ENCODE measurements at places on chromosomes 13 and 19. TPM values are rescaled to one million over a fixed set of nuclear protein-coding genes. Genes with fewer than 3 reads are reported as not detected.
A peak's percentile ranks its signal among the peaks of the same experiment; 100 is the strongest.

DNA sequence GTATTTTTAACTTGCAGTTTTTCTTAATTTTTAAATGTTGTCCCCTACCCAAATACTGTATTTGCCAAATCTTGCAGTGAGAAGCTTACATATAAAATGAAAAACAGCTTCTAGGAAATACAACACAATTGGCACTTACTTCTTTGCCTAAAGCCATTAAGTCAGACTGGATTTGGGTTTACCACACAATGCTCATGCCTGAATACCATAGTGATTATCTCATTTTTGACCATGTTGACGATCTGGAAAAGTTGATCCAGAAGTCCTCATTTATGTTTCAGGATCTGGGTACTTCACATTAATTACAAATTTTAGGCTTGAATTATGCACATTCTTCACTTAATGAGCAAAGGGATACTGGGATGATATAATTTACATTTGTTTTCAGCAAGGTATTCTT is 2.4 kb downstream of the RNF6 start:
- H3K4me1 ChIP-seq: peaks cover 3% of the 10 kb centered on the region
- no peak overlapping the region for H3K4me3 ChIP-seq
- no peaks in the 10 kb centered on the region for H3K27me3 ChIP-seq
- DNase-seq: no peak

DNA sequence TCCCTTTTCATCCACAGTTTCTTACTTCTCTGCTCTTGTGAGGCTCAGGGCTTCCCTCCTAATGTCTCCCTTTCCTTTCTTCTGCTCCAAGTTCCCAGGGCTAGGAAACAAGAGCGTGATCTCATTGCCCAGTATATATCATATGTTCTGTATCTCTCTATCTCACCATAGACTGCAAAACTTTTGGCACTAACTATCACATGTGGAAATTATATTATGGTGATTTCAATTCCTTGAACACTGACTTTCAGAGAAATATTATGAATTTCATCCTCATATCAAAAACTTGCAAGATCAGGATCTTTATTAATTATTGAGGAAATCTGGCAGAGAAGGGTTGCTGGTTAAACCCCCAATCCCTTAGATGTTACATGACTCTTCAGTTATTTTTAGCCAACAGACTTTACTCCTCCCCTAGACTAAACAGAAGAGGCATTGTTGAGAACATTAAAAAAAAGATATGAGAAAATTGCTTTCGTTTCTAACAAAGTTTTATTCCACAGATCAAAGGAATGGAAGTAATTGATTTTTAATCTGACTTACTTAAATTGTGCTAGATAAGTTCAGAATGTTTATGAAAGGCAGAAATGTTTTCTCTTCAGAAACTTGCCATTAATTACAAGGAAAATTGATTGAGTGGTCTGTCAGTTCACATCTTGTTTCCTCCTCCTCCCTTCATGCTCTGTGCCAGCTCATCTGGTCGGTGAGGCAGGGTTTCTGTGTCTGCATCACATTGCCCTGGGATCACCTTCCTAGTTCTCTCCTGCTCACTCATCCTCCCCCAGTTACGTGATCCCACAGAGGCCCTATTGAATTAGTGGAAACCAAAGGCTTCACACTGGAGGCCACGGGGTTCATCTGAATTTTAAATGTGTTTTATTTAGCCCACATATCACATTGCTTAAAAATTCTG is 378.5 kb downstream of the LMO7 start:
- H3K27ac ChIP-seq: no peak overlapping the region
- no peaks in the 10 kb centered on the region for H3K36me3 ChIP-seq
- H3K27me3 ChIP-seq: no peaks in the 10 kb centered on the region
- no peak overlapping the region for H3K4me3 ChIP-seq

- no peaks in the 10 kb centered on the region for H3K27me3 ChIP-seq
- DNase-seq: no peak
- no peak overlapping the region for H3K4me3 ChIP-seq
These were observed 168.0 kb downstream of the PAN3 start for GRCh38 chr13:28306325-28306724.

- no peaks in the 10 kb centered on the region for H3K36me3 ChIP-seq
- H3K4me1 ChIP-seq: no peaks in the 10 kb centered on the region
- no peaks in the 10 kb centered on the region for H3K27me3 ChIP-seq
- no peak overlapping the region for H3K27ac ChIP-seq
- peak; percentile 92 for DNase-seq
These were observed 441.5 kb upstream of the KLF12 start for GRCh38 chr13:74575729-74576125.

RFX1 gene
- total RNA-seq: 11.6 TPM

DNA sequence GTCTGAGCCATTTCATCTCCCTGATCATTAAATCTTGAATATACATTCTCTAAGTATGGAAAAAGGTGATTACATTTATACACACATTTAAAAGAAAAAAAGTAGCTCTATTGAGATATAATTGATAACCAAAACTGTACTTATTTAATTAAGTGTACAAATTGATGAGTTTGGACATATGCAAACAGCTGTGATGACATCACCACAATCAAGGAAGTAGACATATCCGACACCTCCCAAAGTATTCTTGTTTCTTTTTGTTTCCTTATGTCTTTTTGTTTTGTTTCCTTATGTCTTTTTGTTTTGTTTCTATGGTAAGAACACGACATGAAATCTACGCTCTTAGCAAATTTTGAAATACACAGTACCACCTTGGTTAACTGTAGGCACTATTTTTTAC is 1393.9 kb upstream of the MIR17HG start:
- no peak overlapping the region for H3K4me3 ChIP-seq
- H3K36me3 ChIP-seq: no peaks in the 10 kb centered on the region
- no peaks in the 10 kb centered on the region for H3K27me3 ChIP-seq
- DNase-seq: no peak
- H3K4me1 ChIP-seq: no peaks in the 10 kb centered on the region
- no peak overlapping the region for H3K27ac ChIP-seq

GRCh38 chr19:45009625-45010255 is 8.5 kb downstream of the RELB start:
- DNase-seq: no peak
- no peak overlapping the region for H3K4me3 ChIP-seq
- H3K27me3 ChIP-seq: no peaks in the 10 kb centered on the region

GRCh38 chr19:4597975-4598671 is 38.6 kb upstream of the SEMA6B start:
- no peak overlapping the region for H3K4me3 ChIP-seq
- no peaks in the 10 kb centered on the region for H3K27me3 ChIP-seq
- H3K4me1 ChIP-seq: no peaks in the 10 kb centered on the region
- peak; percentile 61 for DNase-seq
- H3K27ac ChIP-seq: no peak overlapping the region
- H3K36me3 ChIP-seq: no peaks in the 10 kb centered on the region

GRCh38 chr19:39937787-39938186 is 3.4 kb upstream of the FCGBP start:
- no peaks in the 10 kb centered on the region for H3K4me1 ChIP-seq
- no peaks in the 10 kb centered on the region for H3K27me3 ChIP-seq
- H3K36me3 ChIP-seq: no peaks in the 10 kb centered on the region
- H3K4me3 ChIP-seq: no peak overlapping the region
- H3K27ac ChIP-seq: no peak overlapping the region

DNA sequence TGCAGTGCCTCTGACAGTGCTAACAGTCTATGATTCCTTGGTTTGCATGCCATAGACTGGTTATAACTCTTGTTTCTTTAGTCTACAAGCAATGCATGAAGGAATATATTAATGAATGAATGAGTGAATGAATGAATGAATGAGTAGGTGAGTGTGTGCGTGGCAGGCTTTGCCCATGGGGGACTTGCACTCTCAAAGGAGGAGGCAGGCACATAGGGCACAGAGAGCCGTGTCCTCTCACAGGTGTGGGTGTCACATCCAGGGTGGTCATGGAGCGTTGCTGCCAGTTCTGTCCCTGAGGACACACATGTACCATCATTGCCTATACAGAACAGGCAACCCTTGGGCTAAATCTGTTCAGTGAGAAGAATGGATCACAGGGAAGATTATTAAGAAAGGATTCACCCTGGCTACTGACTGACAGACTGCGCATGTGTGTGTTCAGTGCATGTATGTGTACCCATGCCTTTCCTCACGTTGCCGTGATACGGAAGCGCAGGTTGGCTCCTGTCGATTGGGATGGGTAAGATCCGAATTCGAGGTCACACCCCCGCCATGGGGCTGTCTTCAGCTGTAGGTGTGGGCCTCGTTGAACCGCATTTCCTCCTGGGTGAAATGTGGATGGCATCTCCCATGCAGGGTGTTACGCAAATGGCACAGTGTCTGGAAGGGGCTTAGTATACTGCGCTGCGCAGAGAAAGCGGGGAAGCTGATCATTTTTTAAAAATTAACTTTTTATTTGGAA is 161.4 kb downstream of the STK24 start:
- no peaks in the 10 kb centered on the region for H3K4me1 ChIP-seq
- H3K27me3 ChIP-seq: no peaks in the 10 kb centered on the region
- no peak overlapping the region for H3K27ac ChIP-seq
- H3K36me3 ChIP-seq: peaks cover 2% of the 10 kb centered on the region

- DNase-seq: no peak
- H3K27me3 ChIP-seq: no peaks in the 10 kb centered on the region
- H3K4me3 ChIP-seq: no peak overlapping the region
- no peak overlapping the region for H3K27ac ChIP-seq
- H3K36me3 ChIP-seq: peaks cover 3% of the 10 kb centered on the region
- H3K4me1 ChIP-seq: no peaks in the 10 kb centered on the region
These were observed 13.5 kb upstream of the PLA2G4C start for GRCh38 chr19:48123907-48124651.

C13orf42 gene
- total RNA-seq: not detected

DNA sequence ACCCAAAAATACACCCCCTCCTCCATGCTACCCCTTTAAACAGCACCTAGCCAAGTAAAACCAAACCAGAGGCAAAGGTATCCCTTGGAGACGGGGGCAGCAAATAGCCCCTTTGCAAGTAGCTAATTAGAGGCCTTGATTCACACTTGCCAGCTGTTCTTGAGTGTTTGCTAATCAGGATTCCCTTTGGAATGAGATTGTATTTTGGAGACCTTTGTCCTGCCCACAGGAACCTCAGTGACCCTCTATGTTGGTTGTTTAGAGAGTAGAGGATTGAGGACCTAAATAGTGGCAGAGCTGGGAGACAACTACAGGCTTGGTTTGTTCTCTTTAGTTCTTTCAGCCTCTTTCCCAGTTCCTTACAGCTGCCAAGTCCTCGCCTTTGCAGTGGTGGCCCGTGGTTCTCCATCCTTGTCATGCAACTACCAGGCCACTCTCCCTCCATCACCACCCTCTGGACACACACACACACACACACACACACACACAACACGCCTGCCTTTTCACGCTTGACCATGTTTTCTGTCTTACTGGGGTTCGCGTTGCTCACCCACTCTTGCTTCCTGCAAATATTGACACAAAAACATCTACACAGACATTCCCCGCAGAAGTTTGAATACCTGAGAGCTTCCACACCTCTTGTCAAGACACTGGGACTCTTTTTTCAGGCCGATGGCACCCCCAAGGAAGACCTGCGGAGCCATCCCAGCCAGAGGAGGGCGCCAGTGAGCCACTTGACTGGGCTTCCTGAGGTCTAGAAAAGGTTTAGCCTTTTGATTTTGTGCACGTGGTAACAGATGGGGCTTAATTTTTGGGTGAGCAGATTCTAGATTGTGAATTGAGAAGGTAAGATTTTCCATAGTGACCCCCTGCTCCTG is 80.0 kb upstream of the GPR183 start:
- DNase-seq: peak; percentile 71
- H3K27me3 ChIP-seq: no peaks in the 10 kb centered on the region
- H3K36me3 ChIP-seq: no peaks in the 10 kb centered on the region

DNA sequence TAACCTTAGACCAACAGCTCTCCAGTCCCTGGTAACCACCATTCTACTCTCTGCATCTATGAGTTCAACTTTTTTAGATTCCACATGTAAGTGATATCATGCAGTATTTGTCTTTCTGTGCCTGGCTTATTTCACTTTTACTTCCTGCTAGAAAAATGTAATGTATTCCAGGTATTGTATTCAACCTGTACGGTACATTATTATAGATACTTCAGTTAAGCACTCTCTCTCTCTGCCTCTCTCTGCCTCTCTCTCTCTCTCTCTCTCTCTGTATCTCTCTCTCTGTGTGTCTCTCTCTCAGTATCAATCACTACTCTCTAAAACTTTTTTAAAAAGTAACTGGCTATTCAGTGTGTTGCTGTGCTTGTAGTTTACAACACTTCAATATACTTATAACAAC is 8.4 kb downstream of the DACH1 start:
- H3K27ac ChIP-seq: no peak overlapping the region
- DNase-seq: no peak
- no peaks in the 10 kb centered on the region for H3K36me3 ChIP-seq
- H3K4me3 ChIP-seq: no peak overlapping the region

DNA sequence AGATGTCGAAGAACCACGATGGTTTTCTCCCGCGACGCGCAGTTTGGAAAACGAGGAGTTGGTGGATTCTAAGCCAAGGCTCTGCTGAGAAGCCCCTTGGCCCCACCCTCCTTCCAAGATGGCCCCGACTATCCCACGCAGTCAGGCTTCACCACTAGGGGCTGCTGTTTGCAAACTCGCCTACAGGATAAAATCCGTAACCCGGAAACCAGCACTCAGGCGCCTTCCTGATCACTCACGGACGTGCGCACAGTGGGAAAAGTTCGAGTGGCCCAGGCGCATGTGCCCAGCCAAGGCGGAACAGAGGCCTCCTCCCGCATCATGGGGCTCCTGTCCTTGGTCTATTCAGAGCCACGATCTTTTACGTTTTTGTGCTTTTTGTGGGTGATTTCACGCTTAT is 19.2 kb upstream of the UQCR11 start:
- H3K27ac ChIP-seq: no peak overlapping the region
- no peaks in the 10 kb centered on the region for H3K27me3 ChIP-seq
- H3K4me3 ChIP-seq: no peak overlapping the region
- no peak for DNase-seq

DNA sequence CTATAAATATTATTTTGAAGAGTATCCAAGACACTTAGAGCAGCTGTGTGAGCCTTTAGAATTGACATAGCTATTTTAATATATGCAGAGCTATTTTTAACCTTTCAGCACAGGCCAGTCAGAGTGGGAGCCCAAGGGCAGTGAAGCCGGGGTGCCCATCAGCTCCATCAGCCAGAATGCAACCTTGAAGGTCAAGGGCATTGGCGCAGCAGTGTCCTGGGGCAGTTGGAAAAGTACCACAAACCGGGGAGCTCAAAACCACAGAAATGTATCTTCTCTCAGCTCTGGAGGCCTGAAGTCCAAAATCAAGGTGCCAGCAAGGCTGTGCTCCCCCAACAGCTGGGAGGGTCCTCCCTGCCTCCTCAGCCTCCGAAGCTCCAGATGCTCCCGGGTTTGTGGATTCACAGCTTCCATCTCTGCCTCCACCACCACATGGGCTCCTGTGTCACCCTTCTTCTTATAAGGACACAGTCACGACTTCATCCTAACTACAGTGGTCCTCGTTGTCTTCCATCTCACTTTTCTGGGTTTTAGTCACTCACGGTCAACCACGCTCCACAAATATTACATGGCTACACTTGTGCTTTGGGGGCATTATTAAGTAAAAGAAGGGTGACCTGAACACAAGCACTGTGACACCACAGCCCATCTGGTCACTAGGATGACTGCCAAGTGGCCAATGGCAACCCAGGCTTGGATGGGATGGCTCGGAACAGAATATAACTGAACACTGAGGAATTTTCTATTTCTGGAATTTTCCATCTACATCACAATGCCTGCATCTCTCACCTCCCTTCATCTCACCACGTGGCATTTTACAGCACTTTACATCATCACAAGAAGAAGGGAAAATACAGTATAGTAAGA is 15.9 kb upstream of the GAS6 start:
- peaks cover 2% of the 10 kb centered on the region for H3K4me1 ChIP-seq
- no peak overlapping the region for H3K27ac ChIP-seq
- H3K27me3 ChIP-seq: no peaks in the 10 kb centered on the region
- H3K36me3 ChIP-seq: no peaks in the 10 kb centered on the region
- H3K4me3 ChIP-seq: no peak overlapping the region

- H3K4me1 ChIP-seq: no peaks in the 10 kb centered on the region
- H3K36me3 ChIP-seq: no peaks in the 10 kb centered on the region
- no peaks in the 10 kb centered on the region for H3K27me3 ChIP-seq
- peak overlapping the region; percentile 15 for H3K4me3 ChIP-seq
- H3K27ac ChIP-seq: peak overlapping the region; percentile 56
These were observed 9.4 kb downstream of the BCL3 start for GRCh38 chr19:44757735-44758505.

Measured in aorta (tissue), 5 donors.